Activated CD4-positive, alpha-beta T cell treated with anti-CD3 and anti-CD28 coated beads, Interleukin-2, Interleukin-6, amounts not matched to agents 100 ng/mL and 50 ng/mL, durations not matched to agents 16 hours and 8 hours (primary cell): ENCODE measurements at places on chromosomes 16 and 17.
A peak's percentile ranks its signal among the peaks of the same experiment; 100 is the strongest.

DNA sequence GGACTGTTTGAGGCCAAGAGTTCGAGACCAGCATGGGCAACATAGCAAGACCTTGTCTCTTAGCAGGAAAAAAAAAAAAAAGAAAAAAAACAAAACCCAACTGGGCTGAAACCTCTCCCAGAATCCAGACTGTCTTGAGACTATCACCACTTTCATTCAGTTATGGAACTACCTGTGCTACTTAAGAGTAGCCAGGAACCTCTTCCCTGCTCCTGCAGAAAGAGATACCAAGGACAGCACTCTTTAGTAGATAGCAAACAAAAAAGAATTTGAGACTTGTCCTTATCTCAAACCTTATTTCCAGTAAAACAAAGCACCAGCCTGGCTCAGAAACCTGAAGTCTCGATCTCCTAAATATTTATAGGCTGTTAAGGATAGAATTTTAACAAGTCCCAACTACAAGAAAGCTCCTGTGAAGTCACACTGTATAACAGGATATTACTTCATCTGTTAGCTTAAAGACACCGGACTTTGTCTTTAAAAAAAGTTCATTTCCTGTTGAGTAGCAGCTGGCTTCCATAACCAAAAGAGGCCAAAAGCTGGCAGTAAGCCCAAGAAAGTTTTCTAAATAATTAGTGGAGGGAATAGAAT is 5.1 kb downstream of the CDR2 start:
- DNase-seq, result peak; percentile 34

GRCh38 chr17:41602524-41602923 is 10.0 kb downstream of the KRT16 start:
- no peak for DNase-seq

DNA sequence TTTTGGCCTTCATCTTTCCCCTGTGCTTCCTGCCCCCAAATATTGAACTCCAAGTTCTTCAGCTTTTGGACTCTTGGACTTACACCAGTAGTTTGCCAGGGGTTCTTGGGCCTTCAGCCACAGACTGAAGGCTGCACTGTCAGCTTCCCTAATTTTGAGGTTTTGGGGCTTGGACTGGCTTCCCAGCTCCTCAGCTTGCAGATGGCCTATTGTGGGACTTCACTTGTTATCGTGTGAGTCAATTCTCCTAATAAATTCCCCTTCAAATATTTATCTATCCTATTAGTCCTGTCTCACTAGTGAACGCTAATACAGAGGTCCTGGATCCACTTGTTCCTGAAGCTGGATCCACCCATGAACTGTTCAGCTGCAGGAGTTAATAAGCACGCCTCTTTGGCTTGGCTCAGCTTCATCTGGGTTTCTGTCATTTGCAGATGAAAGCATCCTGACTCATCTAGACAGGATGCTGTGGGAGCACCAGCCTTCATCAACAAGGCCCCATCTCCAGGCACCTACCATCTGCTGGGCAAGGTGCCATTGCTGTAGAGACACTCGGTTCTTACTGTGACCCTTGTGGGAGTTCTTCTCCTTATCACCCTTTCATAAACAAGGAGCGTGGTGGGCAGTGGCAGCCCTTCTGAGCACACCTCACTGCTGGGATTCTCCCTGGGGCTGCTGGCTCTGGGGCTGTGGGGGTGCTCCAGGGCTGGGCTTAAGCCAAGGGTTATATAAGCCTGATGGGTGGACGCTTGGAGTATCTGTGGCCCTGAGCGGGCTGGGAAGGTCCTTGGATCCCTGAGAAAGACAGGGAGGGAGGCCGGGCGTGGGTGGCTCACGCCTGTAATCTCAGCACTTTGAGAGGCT is 23.1 kb downstream of the LAT start:
- peak; percentile 90 for DNase-seq

DNA sequence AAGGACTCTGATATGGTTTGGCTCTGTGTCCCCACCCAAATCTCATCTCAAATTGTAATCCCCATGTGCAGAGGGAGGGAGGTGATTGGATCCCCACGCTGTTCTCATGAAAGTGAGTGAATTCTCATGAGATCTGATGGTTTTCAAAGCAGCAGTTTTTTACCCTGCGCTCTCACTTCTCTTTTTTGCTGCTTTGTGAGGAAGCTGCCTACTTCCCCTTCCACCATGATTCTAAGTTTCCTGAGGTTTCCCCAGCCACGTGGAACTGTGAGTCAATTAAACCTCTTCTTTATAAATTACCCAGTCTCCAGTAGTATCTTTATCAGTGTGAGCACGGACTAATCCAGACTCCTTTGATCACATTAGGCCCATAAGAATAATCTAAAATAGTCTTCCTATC is 719.7 kb upstream of the CDH8 start:
- no peak for DNase-seq

DNA sequence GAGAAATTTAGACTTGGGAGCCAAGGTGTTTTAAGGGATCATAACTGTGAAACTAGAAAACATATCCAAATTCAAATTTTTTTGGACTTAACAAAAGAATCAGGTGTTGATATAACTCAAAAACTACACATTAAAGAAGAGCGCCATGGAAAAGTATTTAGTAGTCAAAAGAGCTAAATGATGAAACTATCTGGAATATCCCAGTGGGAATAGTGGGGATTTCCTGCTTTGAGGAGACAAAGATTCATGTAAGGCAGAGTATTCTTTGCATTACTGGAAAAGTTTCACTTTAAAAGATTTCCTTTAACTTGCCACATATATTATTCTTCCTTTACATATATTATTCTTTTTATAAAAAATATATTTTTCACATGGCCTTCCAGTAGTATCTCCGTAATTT is 40.3 kb upstream of the VPS4A start:
- DNase-seq, result no peak

- DNase-seq, result no peak
Observed at GRCh38 chr16:78001451-78002025, 20.8 kb upstream of the CLEC3A start.

DNA sequence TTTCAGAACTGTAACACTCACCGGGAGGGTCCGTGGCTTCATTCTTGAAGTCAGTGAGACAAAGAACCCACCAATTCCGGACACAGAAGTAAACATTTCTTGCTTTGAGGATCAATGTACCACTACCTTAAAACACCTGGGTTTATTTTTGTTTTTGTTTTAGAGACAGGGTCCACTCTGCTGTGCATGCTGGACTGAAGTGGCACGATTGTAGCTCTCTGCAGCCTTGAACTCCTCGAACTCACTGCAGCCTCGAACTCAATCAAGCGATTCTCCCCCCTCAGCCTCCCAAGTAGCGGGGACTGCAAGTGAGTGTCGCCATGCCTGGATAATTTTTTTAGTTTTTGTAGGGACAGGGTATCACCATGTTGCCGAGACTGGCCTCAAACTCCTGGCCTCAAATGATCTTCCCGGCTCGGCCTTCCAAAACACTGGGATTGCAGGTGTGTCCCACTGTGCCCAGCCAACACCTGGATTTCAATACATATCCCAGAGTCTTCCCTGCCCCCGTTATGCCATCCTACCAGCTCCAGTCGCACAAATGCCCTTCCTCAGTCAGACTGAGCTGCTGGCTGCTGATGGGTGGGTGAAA is 13.0 kb upstream of the CES4A start:
- DNase-seq, result no peak
